ENCODE measurements at places on chromosomes 16 and 17.

DNA sequence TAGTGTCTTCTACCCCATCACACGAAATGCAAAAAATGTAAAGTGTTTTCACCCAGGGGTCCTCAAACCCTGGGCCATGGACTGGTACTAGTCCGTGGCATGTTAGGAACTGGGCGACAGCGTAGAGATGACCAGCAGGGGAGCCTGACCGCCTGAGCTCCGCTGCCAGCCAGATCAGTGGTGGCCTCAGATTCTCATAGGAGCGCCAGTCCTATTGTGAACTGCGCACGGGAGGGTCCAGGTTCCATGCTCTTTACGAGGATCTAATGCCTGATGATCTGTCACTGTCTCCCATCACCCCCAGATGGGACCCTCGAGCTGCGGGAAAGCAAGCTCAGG is 4.5 kb downstream of the SCARF1 start:
- DNase-seq = no peak

GRCh38 chr16:1335996-1336395 is 2.6 kb downstream of the BAIAP3 start:
- no peak for DNase-seq

- DNase-seq = no peak
Measured at GRCh38 chr16:70294385-70295025, 4.5 kb upstream of the DDX19B start.

DNA sequence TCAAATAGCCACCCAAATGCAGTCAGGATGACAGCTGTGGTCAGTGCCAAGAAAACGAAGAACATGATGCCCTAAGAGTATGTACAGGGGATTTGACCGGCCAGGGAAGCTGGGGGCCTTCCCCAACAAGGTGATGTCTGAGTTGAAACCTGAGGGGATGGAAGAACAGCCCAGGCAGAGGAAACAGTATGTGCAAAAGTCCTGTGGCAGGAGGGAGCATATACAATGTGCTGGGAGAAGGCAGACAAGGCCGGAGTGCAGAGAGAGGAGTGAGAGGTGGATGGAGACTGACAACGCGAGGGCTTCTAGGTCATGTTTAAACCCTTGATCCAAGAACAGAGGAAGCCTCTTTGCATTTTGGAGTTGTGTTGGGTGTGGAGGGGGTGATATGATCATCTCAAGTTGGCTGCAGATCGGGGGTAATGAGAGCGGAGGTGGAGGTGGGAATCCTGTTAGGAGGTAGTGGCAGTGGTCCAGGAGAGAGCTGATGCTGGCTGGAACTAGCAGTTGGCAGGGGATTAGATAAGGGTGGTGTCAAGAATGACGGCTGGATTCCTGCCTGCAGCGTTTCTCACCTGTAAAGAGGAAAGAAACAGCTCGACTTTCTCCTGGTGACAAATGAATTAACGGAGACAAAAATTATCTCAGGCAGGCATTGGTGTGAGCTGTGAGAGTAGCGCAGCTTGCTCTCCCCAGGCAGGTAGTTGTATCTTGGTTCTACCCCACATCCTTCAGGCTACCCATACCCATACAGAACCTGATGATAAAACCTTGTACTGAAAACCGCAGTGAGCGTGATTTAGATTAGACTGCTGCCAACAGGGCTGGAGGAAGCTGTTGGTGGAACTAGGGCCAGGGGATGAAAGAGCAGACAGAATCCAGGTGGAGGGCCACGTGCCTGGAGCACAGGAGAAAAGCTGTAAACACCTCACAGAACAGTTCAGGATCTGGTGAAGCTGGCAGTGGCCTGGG is 37.2 kb upstream of the NGFR start:
- no peak for DNase-seq

DNA sequence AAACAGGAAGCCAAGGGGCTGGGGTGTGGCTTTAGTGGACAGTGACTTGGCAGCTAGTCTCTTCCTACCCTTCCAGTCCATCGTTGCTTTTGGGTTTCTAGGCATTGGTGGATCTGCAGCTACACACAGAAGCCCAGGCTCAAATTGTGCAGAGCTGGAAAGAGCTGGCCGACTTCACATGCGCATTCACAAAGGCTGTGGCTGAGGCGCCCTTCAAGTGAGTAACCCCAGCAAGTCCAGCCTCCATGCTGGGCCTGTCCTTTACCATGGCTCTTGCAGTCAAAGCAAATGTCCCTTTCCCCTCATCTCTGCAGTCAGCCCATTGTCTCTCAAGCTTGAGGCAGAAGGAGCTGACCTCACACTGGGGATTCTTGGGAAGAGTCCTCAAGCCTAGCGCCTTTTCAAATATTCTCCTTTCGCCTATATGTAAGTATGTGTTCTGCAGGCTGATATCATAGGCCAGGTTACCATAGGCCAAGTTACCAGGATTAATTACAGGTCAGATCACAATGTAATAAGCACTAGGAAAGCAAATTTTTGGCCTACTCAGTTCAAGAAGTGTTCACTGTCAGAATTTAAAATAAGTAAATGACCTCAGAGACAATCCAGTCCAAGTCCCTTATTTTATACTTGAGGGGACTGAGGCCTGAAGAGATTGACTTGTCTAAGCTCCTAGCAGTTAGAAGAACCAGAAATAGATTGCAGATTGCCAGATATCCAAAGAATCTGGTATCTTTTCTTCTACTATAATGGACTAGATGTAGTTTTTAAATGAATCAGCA is 6.5 kb downstream of the EME1 start:
- DNase-seq = no peak

DNA sequence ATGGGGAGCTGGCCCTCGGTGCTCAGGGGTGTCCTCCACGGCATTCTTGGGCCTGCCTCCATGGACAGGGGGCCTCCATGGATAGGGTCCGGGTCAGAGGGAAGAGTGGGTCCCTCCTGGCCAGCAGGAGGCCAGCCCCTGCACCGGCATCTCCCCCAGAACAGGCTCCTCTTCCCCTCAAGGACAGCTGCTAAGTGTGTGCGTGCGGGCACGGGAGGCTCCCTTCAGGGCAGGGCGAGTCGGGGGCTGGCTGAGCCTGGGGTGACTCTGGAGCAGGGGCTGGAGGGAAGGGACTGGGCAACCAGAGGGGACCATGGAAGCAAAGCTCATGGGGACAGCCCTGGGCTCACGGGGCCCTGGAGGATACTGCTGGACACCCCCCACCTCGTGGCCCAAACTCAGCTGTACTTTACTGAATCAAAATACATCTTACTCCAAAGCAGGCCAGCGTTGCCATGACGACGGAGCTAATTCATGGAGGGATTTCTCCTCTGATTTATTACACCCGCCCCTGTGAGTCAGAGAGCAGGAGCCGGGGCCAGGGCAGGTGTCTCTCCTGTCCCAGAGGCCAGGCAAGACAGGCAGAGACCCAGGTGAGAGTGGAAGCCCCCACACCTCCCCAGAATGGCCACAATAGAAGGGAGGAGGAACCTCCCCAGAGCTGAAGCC is 2.1 kb downstream of the CASKIN1 start:
- DNase-seq = no peak

- DNase-seq = no peak
Measured at GRCh38 chr17:82091264-82092066, 6.6 kb downstream of the FASN start.

GRCh38 chr17:69918164-69918563 is 156.9 kb upstream of the KCNJ16 start:
- no peak for DNase-seq

- DNase-seq = no peak
Measured at GRCh38 chr17:51071556-51071955, 49.1 kb downstream of the SPAG9 start.

All from CD4-positive, alpha-beta T cell treated with Interleukin-21 for 1 hour (primary cell).